ENCODE measurements at places on chromosomes 1 and 21.
A peak's percentile ranks its signal among the peaks of the same experiment; 100 is the strongest.

GRCh38 chr1:12601700-12602658 is 16.0 kb downstream of the DHRS3 start:
- peak; percentile 76 for DNase-seq

GRCh38 chr1:206544562-206545257 is 37.4 kb downstream of the RASSF5 start:
- DNase-seq = peak; percentile 59

- peak; percentile 90 for DNase-seq
Observed at GRCh38 chr1:43707190-43708001, at the start of gene ST3GAL3. Gene ST3GAL3 (plus strand): TSS chr1:43707536. CDS start chr1:43736263, 28,727 bp downstream.

GRCh38 chr21:42593007-42593814 is 60.2 kb upstream of the PDE9A start:
- peak; percentile 87 for DNase-seq

DNA sequence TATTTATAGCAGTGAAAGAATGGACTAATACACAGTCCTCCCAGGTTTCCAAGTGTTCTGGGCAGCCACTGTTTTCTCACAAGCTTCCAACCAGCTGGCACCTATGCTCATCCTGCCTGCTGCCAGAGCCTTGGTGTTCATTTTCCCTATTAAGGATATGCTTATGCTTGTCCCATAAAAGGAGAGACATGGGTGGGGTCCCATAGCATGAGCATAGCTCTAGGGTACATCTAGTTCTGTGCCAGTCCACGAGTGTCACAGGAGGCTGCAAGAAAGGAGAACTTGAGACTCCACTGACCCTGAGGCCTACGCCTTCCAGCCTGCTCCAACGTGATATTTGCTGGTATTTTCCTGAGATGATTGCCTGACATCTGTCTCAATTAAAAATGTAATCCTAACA is 192.4 kb upstream of the PTGFR start:
- DNase-seq = no peak

GRCh38 chr1:22344329-22344630 is 107.4 kb upstream of the ZBTB40 start:
- DNase-seq = no peak

DNA sequence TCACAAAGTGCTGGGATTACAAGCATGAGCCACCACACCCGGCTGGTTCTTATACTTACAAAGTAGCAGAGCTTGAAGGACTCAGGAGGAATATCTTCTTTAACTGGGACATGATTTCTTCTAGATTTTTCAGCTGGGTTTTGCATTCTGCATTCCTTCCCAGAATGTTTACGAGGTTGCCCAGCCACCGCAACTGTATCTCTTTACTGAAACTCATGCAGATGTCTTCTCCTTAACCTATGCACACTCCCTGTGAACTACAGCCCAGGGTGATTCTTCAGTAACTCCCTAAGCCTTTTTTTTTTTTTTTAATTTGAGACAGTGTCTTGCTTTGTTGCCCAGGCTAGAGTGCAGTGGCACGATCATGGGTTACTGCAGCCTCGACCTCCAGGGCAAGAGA is 8.7 kb upstream of the DOP1B start:
- no peak for DNase-seq

GRCh38 chr1:62625415-62625814 is 28.1 kb downstream of the ANGPTL3 start:
- no peak for DNase-seq
